ENCODE measurements at places on chromosomes 2 and 18.
A peak's percentile ranks its signal among the peaks of the same experiment; 100 is the strongest.

GRCh38 chr18:286515-287310 lies 18.9 kb upstream of the THOC1 start:
- DNase-seq: no peak

- DNase-seq: no peak
These were observed 216.8 kb upstream of the HNMT start for GRCh38 chr2:137747509-137747908.

GRCh38 chr2:86238354-86238753 lies 39.1 kb downstream of the MRPL35 start:
- DNase-seq: peak; percentile 55

GRCh38 chr18:10416065-10416464 lies 38.4 kb upstream of the APCDD1 start:
- no peak for DNase-seq

- no peak for DNase-seq
These were observed 21.6 kb upstream of the SLC20A1 start for GRCh38 chr2:112623913-112624777.

GRCh38 chr2:9228781-9229469 lies 22.3 kb downstream of the ASAP2 start:
- DNase-seq: no peak

DNA sequence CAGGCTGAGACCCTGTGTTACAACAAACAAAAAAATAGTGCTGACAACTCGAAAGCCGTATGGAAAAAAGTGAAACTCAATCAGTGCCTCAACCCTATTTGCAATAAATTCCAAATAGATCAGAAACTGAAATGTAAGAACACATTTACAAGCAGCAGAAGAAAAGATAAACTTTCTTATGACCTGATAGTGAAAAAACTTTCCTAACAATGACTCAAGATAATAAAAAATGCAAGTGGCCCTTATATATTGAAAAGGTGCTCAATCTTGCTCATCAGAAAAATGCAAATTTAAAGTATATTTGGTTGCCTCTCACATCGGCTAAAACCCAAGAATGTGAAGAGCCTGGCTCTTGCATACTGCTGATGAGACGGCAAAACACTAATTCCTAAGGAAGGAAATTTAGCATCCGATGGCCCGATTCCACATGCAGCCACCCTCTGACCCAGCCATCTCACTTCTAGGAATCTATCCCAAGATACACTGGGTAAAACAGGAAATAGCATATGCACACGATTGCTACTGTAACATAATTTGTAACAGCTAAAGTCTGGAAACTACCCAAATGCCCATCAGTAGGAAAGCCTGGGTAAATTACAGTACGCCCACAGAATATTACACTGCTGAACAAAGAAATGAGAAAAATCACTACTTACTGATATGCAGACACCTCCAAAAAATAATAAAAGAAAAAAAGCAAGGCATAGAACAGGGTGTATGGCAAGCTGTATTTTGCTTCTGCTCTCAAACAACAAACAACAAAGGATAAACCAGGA lies 56.8 kb downstream of the HDLBP start:
- DNase-seq: no peak

GRCh38 chr2:102050854-102051391 lies 59.2 kb downstream of the IL1R2 start:
- DNase-seq: no peak

- DNase-seq: no peak
These were observed 105.1 kb downstream of the NDUFA10 start for GRCh38 chr2:239919774-239920692.

- no peak for DNase-seq
These were observed 18.9 kb downstream of the SLC39A10 start for GRCh38 chr2:195675783-195676427.

DNA sequence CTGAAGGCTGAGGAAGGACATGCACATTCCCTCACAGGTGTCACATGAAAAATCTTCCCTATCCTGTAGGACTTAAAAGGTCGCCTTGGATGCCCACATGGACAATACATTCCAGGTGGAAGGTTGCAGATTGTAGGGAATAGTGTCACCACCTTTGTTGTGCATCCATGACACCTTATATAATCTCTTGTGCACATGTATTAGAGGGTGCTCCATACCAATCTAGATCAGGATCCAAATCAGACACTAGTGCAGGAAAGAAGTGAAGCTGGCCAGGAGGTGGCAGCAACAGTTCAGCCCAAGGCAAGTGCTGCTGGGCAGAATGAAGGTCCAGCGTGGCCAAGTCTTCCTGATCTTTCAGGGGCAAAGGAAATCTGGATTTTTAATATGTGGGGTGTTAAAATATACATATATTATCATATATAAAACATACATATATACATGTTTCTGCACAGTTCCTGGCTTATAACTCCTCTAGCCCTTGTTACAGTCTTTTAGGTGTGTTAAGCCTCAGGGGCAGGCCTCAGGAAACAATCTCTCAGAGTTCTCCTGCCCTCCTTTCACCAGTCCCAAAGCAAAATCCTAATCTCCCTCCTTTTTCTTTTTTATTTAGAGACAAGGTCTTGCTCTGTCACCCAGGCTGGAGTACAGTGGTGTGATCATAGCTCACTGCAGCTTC lies 16.6 kb downstream of the NIF3L1 start:
- DNase-seq: no peak

DNA sequence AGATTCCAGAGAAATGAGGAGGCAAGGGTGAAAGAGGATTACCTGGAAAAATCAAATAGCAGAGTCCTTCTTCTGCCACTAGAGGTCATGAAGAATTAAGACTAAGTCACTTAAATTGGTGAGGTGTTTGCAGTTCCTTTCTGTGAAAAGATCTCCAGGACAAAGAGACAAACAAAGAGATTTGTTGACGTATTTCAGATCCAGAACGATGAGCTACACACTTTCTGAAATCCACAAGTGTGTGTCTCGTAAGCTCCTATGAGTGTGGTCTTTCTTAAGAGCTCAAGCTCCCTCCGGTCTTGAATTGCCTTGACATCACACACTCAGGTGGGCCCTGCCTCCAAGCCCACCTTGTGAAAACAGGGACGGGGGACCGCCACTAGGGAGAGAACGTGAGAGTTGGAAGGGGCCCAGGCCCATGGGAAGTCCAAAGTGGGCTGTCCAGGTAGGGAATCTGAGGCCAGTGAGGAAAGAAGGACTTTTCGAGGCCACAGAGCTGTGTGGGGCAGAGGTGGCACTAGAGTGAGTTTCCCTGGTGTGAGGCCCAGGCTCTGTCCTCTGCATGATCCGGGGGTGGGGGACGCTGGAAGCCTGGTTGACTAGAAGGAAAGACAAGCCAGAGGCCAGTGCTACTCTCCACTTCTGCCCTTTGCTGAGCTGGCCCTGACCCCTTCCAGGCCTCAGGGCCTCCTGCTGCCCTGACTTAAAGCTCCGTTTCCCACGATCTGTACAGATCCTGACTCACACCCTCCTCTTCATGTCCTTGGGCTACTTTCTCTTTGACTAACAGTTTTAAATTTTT lies 168.1 kb upstream of the NCK2 start:
- DNase-seq: no peak

DNA sequence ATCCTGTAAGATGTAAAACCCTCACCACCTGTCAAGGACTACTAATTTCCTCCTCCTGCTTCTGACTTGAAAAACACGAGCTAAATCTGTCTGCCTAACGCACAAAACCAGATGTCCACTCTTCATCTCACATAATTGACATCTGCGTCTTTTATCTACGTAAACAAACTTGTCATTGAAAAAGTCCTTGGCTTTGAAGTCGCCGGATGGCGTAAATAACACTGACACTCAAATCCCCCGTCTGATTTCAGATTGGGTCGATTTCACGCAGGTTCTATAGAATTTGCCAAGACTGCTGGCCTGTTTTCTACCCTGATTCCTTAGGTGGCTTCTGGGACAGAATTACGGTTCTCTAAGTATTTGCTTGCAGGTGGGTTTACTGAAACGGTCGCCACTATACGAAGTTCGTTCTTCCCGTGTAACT lies 539 bp upstream of the MOB4 start:
- no peak for DNase-seq

GRCh38 chr2:106058469-106059137 lies 135.5 kb downstream of the UXS1 start:
- DNase-seq: no peak

DNA sequence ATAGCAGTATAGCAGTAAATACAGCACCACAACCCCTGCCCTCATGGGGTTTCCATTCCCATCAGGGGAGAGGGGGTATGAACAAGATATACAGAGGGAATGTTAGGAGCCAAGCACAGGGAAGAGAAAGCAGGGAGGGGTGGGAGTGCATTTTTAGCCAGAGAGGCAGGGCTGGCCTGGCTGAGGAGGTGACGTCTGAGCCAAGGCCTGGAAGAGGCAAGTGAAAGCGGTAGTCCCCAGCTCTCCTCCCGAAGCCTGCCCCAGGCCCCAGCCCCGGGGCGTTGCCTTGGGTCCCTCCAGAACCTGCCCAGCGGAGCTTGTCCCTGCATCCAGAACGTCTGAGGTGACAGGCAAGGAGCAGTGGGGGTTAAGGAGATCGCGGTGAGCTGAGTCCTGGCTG lies 45.1 kb upstream of the FOSL2 start:
- DNase-seq: no peak

GRCh38 chr2:125073440-125073839 lies 1048.4 kb downstream of the CNTNAP5 start:
- no peak for DNase-seq

GRCh38 chr2:166612214-166612613 lies 118.2 kb upstream of the SCN7A start:
- DNase-seq: no peak

GRCh38 chr2:40540026-40540425 lies 88.1 kb upstream of the SLC8A1 start:
- no peak for DNase-seq

GRCh38 chr18:58590254-58590653 lies 38.6 kb downstream of the ALPK2 start:
- no peak for DNase-seq

DNA sequence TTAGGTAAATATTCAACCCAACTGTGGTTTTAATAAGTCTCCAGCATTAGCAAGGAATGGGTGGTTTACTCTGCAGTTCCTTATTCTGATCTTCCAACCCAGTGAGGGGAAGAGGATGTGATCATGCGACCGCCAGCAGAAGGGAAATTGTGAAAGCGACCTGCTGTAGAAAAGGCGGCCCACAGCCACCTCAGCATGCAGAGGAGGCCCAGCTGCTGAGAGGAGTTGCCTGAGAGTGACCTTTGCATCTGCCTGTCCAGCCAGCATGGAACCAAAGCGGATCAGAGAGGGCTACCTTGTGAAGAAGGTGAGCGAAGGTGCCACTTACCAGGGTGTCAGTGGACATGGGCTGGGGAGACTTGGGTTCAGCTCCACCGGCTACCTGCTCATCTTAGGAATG lies at the start of gene PLEK:
Gene PLEK (plus strand): TSS at position 196 of the 400 bp plus-strand sequence. CDS start 70 bp downstream, at position 266.
- no peak for DNase-seq

GRCh38 chr18:39991696-39992265 lies 1963.3 kb upstream of the PIK3C3 start:
- DNase-seq: no peak

DNA sequence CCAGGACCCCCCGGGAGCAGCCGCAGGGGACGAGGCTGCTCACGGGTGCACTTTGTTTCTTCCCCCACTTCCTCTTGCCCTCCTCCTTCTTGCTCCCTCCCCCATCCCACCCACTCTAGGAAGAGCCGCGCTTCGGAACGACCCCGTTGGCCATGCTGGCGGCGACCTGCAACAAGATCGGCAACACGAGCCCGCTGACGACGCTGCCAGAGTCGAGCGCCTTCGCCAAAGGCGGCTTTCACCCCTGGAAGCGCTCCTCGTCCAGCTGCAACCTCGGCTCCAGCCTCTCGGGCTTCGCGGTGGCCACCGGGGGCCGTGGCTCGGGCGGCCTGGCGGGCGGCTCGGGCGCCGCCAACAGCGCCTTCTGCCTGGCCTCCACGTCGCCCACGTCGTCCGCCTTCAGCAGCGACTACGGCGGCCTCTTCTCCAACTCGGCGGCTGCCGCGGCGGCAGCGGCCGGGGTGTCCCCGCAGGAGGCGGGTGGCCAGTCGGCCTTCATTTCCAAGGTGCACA lies 1.3 kb downstream of the SP9 start:
- DNase-seq: no peak

DNA sequence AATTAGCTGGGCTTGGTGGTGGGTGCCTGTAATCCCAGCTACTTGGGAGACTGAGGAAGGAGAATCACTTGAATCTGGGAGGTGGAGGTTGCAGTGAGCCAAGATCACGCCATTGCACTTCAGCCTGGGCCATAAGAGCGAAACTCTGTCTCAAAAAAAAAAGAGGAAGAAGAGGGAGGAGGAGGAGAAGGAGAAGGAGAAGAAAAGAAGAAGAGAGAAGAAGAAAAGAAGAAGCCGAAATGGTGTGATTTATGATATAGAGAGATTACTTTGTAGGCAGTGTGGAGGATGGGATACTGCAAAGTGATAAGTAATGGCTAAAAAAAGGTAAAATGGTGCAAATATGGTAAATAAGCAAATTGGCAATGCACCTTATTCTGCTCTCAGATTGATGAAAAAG lies 25.1 kb downstream of the THNSL2 start:
- DNase-seq: no peak

DNA sequence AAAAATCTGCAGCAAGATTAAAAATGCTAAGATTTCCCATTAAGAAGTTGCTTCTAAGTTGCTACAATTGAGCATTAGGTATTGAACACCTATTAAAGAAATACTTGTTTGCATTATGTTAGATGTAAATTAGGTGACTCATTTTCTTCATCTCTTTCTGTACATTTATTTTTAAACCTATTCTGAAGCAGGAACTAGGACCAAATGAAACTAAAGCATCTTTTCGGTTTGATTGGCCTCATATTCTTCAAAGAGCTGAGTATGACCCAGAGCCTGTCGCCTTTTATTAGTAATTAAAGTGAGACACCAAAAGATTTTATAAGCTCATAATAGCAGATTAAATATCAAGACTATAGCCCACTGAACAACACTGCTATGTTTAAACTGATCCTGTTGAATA lies 83.4 kb upstream of the ZEB2 start:
- DNase-seq: no peak

- DNase-seq: no peak
These were observed 124.4 kb downstream of the FBXO15 start for GRCh38 chr18:74023220-74023619.

DNA sequence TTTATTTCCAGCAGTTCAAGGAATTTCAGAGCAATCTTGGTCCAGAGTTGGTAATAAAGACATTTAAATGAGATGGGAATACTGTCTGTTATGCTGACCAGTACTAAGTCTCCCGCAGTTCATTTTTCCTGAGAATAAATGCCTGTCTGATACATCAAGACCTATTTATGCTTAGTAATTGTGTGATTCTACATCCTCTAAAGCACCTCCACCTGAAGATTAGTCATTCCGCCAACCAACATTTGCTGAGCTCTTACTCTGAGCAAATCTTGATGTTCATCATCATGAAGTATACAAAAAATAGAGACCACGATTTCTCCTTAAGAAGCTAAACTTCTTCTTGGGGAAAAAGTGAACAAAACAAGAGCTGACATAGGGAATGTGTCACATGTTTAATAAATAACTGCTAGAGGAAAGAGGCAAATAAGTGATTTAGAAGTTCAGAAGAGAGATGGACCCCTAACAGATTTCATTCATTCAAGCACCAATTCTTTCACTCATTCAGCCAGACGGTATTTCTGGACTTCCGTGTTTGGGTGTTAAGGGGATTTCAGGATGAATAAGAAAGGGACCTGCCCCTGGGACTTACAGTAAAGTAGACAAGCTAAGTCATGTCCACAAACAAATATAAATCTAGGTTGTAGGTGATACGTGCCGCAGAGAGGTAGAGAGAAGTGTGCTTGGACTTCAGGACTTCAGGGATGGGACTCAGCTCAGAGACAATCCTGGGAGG lies 34.2 kb upstream of the PPP4R1 start:
- DNase-seq: no peak

- DNase-seq: no peak
These were observed 213.2 kb upstream of the HS6ST1 start for GRCh38 chr2:128531856-128532255.

GRCh38 chr2:125330133-125330532 lies 1305.0 kb downstream of the CNTNAP5 start:
- no peak for DNase-seq

All from activated CD4-positive, alpha-beta T cell treated with anti-CD3 and anti-CD28 coated beads, Interleukin-2, amount 50 U/mL, for 24 hours (primary cell).